Stimulated activated CD8-positive, alpha-beta memory T cell treated with anti-CD3 and anti-CD28 coated beads, Interleukin-15, amount 100 ng/mL, for 24 hours (primary cell): ENCODE measurements at places on chromosomes 16 and 17.

DNA sequence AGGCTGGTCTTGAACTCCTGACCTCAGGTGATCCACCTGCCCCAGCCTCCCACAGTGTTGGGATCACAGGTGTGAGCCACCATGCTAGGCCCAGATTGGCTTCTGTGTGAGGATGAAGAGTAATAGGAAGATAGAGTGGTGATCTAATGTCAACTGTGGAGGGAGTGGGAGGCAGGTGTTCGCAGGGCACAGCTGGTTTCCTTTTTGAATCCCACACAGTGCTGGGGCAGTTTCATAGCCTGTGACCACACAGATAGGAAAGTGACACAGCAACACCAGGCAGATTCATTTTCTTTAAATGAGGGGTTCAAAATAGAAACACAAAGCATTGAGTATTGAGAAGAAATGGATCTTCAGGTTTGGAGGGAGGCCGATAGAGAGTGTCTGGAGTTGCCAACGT lies 540.3 kb downstream of the WWOX start:
- DNase-seq = no peak

GRCh38 chr17:38719943-38720641 lies 10.0 kb upstream of the CISD3 start:
- no peak for DNase-seq

DNA sequence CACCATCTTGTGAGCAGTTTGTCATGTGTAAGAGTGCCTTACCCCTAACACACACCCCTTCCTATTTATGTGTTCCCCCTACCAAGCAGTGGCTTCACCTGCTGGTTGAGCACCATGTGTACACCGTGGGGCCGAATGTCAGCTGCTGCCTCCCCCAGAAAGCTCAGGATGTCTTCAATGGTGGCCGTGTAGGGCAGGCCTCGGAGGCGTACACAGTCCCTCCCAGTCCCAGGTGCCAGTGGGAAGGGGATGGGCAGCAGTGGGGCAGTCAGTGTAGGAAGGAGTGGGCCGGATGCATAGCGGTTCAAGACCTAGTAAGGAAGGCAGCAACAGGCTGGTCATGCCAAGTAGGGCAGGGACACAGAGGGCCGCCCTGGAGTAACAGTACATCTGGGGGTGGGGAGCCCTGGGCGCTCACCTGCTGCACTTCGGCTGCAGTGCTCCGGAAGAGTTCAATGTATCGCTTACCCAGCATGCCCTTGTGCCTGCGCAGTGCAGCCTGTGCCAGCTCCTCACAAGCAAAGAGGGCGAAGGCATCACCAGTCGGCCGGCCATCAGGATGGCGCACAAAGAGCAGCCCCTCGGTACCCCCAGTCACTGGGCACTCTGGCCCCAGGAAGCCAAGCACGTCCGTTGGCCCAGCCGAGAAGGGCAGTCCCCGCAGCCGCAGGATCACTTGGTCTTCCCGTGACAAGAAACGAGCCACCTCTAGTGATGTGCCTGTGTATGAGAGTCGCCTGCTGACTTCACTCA lies 4.4 kb downstream of the ESRP2 start:
- DNase-seq = no peak

DNA sequence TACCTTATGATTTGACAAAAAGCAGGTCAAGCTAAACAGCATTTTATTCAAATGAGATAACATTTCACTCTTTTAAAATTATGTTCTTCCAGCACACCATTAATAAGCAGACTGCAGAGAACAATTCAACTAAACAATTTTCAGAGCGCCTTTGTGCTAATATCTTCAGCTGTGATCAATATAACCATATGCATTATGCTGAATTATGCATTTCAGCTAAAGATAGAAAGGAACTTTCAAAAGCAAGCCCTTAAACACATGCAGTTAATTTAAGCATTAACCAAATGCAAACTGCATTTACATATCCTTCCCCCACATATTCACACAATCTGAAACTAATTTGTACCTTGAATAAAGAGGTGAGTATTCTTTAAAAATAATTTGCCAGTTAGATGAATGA lies 41.6 kb downstream of the RPGRIP1L start:
- no peak for DNase-seq

DNA sequence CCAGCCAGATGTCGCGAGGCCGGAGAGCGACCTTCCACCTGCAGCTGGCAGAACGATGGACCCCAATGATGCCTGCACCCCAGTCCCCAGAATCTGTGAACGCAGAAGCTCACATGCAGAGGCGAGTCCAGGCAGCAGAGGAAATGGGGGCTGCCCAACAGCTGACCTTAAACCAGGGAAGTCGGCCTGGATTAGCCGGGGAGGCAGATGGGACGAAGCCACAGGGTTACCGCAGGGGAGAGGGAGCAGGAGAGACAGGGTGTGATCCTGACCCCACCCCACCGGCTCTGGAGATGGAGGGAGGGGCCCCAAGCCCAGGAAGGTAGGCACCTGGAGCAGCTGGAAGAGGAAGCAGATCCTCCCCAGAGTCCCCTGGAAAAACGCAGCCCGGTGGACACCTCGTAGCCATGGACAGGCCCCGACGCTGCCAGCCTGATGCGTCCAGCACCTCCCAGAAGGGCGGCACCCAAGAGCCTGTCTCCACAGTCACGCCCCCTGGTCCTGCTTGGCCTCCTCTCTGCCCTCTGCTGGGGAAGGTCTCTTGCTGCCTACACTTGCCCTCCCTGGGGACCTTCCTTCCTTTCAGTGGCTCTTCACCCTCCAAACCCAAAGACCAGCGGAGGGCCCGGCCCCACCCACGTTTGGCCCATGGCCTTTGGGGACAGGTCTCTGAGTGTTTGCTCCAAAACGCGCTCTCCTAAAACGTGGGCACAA lies 37.3 kb downstream of the PIEZO1 start:
- no peak for DNase-seq

GRCh38 chr17:69709441-69709840 lies 294.9 kb downstream of the MAP2K6 start:
- no peak for DNase-seq

DNA sequence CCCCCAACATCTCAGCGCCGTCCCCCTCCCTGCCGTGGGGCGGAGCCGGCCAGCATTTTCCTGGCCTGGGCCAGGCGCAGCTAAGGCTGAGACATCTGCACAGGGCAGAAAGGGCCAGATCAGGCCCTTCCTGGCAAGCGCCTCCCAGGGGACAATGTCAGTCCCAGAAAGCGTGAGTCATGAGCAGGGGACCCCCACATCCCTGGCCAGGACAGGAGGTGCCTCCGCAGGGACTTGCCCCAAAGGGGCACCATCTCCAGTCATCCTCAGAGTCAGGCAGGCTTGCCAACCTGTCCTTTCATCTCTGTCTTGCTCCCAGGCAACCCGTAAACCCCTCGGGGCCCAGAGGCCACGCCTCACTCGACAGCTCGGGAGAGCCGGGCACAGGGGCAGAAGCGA lies 43.2 kb downstream of the SOCS1 start:
- no peak for DNase-seq

DNA sequence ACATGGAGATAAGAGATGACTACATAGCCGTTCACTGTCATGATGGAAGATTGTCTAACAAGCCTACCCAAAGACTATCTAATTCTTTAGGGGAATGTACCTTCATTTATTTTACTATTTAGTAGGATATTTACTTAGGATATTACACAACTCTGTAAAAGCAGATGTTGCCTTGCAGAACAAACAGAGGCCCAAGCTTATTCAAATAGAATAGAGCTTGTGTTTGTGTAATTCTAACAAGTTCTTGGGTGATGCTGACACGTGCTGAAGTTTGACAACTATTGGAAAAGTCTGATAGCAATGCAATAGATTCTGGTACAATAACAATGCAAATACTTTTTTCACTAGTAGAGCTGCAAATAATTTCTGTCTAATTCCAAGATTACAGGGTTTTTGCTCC lies 447.6 kb downstream of the TOX3 start:
- DNase-seq = no peak

DNA sequence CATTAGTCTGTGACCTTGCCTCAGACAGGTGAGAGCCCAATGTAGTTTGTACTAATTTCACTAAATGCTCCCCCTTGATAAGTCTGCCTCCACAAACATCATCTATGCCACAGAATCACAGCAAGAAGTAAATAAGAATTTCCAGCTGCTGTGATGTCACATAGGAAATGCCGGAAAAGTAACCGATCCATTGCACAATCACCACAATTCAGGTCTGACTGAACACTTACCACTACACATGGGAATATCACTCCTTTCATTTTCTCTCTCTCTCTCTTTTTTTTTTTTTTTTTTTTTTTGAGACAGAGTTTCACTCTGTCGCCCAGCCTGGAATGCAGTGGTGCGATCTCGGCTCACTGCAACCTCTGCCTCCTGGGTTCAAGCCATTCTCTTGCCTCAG lies 79.0 kb upstream of the CDH11 start:
- DNase-seq = no peak

DNA sequence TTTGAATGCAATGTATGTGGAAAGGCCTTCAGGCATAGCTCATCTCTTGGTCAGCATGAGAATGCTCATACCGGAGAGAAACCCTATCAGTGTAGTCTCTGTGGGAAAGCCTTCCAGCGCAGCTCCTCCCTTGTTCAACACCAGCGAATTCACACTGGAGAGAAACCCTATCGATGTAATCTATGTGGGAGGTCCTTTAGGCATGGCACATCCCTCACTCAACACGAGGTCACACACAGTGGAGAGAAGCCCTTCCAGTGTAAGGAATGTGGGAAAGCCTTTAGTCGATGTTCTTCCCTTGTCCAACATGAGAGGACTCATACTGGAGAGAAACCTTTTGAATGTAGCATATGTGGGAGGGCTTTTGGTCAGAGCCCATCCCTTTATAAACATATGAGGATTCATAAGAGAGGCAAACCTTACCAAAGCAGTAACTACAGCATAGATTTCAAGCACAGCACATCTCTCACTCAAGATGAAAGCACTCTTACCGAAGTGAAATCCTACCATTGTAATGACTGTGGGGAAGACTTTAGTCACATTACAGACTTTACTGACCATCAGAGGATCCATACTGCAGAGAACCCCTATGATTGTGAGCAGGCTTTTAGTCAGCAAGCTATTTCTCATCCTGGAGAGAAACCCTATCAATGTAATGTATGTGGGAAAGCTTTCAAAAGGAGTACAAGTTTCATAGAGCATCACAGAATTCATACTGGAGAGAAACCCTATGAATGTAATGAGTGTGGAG lies 24.7 kb downstream of the ZFP90 start:
- DNase-seq = no peak

- DNase-seq = no peak
Measured at GRCh38 chr16:29729116-29729521, 16.7 kb downstream of the C16orf54 start.

DNA sequence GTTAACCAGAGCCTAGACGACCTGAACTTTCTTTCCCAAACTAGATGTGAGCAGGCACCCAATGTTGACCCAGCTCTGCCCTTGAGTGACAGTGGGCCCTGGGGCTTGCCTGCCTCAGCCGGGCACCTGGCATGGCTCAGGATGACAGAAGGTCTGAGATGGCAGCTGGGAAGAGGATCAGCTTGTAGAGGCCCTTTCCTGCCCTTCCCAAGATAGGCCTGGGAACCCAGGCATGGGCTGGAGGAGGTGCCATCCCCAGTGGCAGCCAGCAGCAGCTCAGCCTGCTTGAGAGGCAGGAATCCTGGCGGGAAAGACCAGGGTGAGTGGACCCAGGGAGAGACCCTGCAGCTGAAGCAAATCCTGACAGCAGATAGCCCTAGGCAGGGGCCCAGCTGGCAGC lies 59.1 kb downstream of the PIPOX start:
- no peak for DNase-seq

DNA sequence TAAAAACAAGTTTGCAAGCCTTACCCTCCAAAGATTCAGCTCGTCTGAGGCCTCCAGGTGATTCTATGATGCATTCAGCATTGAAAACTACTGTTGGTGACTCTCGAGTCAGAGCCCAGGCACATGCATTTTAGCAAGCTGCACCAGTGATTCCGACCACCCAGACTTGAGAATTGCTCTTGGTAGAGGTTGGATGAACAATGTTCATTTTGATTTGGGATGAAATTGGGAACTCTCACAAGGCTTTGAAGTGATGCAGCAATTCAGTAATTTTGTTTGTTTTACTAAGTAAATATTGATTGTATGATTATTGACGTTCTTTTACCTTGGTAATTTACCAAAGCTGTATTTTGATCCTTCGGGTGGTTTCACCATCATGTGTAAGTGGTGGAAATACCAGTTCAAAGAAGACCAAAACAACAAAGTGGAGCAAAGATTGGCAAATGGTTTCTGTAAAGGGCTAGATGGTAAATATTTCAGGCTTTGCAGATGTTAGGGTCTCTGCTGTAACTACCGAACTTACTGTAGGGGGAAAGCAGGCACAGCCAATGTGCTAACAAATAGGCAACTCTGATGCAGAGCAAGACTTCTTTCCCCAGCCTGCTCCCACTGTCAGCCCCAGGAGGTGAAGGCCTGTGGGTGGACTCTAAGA lies 11.8 kb downstream of the ALDH3A2 start:
- DNase-seq = no peak

DNA sequence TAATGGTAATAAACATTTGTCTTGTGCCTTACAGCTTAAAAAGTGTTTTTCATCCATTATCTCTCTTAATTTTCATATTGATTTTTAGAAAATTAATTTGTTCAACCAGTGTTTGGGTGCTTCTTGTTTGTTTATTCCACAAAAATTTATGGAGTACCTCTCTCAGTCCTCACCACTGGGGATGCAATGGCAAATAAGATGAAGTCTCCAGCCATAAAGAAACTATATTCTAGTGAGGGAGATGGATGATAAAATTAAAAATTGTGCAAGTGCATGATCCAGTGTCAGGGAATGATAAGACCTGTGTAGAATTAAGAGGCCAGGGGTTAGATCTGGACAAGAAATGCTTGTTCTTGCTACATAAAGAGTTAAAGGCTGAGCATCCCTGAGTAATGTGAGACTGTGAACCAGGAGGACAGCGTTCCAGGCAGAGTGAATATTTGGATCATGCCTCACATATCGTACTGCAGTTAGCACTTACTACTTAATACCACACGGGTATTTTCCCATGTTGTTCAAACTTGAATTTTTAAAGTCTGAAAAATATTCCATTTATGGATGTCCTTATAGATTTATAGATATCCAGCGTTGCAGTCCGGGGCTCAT lies 535.7 kb upstream of the HSBP1 start:
- DNase-seq = no peak

DNA sequence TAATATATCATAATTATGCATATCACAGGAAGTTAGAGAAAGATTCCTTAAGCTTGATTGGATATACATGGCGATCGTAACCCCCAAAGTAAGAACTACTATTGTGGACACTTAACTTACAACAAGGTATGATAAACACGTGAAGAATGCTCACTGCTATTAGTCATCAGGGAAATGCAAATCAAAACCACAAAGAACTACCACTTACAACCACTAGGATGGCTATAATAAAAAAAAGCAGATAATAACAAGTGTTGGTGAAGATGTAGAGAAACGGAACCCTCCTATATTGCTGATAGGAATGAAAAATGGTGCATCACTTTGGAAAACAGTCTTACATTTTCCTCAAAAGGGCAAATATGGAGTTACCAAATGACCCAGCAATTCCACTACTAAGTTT lies 265.9 kb downstream of the SLC39A11 start:
- no peak for DNase-seq

- no peak for DNase-seq
Measured at GRCh38 chr16:17380613-17381012, 90.1 kb downstream of the XYLT1 start.

GRCh38 chr17:8029121-8029520 lies 9.7 kb upstream of the ALOX15B start:
- DNase-seq = no peak
